ENCODE measurements at places on chromosomes 13 and 19.

DNA sequence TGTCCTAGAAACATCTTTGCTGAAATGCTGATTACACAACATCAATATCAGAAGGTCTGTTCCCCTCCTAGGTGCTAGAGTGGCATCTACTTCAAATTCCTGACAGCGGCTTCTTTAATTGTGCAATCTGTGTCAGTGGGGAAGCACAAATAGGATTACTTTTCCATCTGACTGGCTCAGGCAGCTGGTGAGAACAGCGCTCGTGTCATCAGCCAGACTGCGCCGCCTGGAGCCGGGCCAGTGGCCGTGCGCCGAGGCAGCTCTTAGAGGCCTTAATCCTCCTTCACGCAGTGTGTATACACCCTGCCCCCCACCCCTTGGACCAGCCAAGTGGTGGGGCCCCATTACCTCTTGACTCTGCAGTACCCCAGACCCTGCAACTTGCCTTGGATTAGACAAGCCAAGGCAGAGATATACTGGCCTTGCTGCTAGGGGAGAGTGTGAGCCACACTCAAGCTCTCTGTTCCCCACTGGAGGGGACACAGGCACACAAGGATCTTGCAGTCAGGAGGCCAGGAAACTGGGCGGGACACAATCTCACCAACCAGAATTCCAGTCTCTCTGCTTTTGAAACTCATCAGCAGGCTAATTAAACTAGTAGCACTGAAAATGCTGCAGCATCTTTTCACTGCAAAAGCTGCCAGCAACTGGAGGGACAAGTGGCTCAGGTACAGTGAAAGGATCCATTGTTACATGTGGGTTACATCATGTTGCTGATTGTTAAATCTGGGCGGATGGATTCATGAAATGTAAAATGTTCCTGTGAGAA, 48.9 kb upstream of the EPHX3 start:
- DNase-seq, result peak; percentile 81

- no peak for DNase-seq
Observed at GRCh38 chr13:32079587-32079986, 48.0 kb downstream of the FRY start.

DNA sequence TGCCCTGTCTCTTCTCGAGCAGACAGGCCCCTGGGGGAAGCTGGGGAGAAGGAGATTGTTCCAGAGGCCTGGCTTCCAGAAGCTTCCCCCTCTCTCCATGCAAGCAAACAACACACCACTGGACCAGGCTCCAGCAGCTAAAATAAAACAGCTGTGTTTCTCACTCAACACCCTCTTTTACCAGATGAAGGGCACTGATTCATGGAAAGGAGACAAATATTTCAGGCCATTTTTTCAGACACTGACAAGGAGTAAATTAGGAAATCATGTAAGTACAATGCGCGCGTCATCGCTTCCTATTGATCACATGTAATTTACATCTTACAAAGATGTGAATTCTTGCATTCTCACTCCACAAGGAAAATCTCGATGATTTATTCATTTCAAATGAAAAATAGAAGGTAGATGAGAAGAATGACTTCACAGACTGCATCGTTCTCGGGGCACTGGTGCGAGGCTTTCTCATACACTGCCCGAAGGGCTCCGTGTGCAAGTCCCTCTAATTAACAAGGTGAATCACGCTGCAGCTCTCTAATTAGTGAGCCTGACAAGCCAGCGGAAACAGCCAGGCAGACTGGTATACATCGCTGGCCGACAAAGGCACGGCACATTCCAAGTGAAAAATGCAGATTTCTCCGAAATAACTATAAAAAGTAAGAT, 153.6 kb downstream of the KCTD15 start:
- no peak for DNase-seq

DNA sequence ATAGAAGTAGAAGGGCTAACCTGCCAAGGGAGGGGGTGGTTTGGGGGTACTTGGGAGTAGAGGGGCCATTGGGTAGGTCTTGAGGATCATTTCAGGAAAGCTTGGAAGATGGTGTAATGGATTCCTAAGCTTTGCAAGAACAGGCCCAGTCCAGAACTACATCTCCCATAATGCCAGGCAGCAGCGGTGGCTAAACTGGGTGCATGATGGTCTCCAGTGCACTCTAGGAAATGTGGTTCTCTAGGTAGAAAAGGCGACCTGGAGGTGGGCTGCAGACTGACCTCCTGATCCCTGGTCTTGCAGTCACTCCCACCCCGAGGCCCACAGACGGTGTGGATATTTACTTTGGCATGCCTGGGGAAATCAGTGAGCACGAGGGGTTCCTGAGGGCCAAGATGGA, 3.8 kb downstream of the APLP1 start:
- no peak for DNase-seq

- DNase-seq, result no peak
Observed at GRCh38 chr19:34173193-34173956, 1.1 kb downstream of the LSM14A start.

GRCh38 chr13:35164324-35164932, 222.4 kb downstream of the NBEA start:
- peak; percentile 43 for DNase-seq

- DNase-seq, result no peak
Observed at GRCh38 chr19:57803594-57804325, 11.0 kb downstream of the ZNF552 start.

GRCh38 chr13:103164251-103164650, 98.0 kb upstream of the SLC10A2 start:
- DNase-seq, result no peak

GRCh38 chr13:30016398-30016797, 166.0 kb upstream of the UBL3 start:
- DNase-seq, result no peak

- no peak for DNase-seq
Observed at GRCh38 chr13:78600280-78600883, 3.0 kb downstream of the POU4F1 start.

- DNase-seq, result no peak
Observed at GRCh38 chr13:103101901-103102300, 35.7 kb upstream of the SLC10A2 start.

- DNase-seq, result no peak
Observed at GRCh38 chr13:42625611-42626010, 51.7 kb downstream of the TNFSF11 start.

- no peak for DNase-seq
Observed at GRCh38 chr13:112850273-112850672, 118.7 kb upstream of the MCF2L start.

- DNase-seq, result no peak
Observed at GRCh38 chr19:13958043-13958442, 5.7 kb downstream of the DCAF15 start.

DNA sequence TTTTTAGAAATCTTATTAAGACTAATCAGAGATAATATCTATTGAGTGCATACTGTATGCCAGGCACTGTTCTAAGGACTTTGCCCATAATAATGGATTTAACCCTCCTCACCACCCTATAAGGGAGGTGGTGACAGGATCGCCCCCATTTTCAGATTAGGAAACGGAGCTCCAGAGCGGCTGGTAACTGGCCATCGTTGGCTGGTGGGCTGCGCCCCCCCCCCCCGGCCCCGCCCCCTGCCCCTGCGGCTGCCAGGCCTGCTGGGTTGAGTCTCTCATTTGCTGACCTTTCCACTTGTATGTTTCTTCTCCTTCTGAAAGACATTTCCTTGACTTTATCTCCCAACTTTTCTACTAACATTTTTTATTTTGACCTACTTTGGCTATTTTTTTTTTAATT, 8.5 kb downstream of the ARHGEF7 start:
- no peak for DNase-seq

DNA sequence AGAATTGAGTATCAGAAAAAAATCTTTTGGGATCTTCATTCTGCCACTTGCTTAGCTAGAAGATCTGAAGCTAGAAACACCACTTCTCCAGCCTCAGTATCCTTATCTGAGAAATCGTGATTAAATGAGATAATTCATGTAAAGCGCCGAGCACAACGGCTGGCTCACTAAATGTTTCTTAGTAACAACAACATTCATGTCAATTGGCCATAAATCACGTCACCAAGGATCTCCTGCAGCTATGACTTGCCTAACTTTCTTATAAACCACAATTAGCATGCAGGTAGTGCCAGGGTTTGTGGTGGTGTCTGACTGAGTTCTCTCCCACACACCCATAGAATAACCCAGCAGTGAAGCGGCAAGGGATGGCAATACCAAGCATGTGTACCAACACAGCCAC, 501.3 kb downstream of the EFNB2 start:
- no peak for DNase-seq

- DNase-seq, result no peak
Observed at GRCh38 chr13:21557995-21558394, 46.0 kb downstream of the MICU2 start.

DNA sequence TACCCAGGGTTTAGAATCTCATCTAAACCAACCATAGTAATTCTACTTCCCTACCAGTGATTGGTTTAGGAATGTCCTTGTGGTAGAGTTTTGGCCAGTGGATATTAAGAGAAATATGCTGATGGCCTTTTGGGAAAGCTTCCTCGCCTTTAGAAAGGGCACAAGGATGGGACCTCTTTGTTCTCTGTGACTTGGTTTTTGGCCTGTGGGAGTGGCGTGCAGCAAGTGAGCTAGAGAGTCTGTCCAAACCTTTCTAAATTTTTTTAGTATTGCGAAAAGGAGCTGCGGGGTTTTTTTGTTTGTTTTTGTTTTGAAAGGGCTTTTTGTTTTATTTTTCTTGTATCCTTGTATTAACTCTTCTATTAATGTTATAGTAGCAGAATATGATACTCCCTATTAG, 20.6 kb downstream of the USPL1 start:
- no peak for DNase-seq

- DNase-seq, result no peak
Observed at GRCh38 chr19:7845390-7846154, 15.6 kb downstream of the EVI5L start.

DNA sequence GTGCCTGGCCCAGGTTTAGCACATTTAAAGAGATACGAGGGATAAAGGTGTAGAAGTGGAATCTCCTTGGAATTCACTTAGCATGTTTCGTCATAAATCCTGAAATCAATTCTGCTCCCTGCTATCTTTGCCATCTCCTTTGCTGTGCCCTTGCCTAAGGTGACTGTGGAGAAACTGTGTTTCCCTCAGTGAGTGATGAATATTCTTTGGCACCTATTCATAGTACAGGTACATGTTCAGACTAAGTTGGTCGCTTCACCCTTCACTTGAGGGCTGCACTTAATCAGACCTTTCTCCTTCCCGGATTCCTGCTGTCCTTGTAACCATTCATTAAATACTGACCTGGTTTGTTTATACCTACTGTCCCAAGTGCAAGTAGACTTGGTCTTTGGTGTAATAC, 17.8 kb downstream of the PCCA start:
- DNase-seq, result no peak

DNA sequence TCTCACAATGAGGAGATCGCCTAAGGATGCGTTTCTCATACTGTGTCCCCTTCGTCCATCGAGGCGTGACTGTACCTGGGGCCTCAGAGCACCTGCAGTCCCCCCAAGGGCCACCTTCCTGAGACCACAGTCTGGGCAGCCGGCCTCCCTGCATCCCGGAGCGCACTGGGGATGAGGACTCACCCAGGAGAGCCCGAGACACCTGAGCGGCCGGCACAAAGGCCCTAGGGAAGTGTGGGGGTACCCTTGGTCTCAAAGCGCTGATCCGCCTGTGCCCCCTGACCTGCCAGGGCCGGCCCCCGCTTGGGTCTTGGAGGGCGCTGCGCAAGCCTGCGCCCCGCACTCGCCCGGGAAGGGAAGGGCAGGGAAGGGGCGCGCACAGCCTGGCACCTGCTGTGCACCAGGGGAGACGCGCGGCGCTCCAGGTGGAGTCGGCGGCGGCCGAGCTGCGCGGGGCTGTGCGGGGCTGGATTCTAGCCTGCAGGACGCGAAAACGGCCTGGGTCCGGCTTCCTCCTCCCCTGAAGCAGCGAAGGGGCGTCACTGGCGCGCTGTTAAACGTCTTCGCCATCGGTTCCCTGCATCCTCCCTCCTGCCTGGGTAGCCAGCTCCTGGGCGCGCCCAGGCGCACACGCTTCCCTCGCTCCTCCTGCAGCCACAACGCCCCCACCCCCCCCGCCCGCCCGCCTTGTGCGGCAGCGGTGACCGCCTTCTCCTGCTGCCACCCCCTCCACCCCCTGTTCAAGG, 13.6 kb upstream of the USP29 start:
- DNase-seq, result no peak

DNA sequence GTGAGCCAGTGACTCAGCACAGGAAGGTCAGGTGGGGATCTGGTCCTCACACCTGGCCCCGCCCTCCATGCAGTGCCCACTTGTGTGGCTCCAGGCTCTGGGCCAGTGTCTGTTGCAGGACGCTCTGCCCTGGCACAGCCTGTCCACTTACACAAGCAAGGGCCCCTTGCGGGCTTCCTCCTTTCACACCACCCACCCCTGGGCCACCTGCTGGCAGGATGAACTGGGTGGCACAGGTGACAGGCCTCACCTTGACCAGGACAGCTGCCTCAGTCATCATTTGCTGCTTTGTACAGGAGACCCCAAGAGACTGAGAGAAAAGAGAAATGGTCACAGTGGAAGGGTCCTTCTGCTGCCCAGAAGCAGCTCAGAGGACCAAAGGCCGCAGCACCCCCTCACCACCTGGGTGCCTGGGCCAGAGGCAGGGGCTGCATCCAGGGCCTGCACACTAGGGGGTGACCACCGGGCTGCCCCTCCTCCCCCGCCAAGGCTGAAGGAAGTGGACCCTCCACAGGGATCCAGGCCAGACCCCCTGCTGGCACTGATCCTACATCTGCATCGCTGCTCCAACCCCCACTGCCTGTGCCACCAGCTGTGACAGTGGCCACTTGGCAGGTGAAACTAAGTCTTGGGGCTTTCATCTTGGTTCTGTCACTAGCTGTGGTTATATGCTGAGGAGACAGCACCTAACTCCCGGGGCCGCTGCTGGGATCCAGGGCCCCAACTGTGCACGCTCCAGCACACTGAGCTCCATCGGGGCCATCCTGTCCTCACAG, 110.3 kb downstream of the TUBA3C start:
- DNase-seq, result no peak

DNA sequence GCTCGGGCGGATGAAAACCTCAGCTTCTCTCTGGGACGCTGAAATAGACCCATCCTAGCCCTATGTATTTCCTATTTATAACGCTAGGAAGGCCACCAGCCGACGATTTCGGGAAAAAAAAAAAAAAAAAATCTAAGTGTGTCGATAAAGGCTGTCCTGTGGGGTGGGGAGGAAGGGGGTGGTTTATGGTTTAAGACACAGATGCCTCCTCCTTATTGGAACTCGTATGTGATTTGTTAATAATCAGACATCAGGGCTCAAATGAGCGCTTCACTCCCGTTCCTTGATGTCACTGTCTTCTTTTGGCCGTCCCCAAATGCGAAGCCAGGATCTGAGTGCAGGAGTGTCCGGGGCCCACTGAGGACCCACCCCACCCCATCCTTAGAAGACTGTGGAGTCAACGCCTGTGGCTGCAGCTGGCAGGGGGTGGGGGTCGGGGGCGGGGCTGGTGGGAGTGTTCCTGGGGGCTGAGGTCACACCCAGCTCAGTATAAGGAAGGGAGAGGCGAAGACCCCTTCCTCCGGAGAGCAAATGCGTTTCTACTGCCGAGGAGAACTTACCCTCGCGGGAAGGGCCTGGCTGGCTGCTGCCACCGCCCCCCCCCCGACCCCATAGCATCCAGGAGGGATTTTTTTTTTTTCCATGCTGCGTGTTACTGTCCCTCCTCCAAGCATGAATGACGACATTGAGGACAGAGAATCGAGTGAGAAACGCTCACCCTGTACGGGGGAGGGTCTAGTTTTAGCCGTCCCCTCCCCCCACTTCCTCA, 971 bp downstream of the ATCAY start:
- no peak for DNase-seq
